ENCODE measurements at places on chromosomes 1 and 21.
A peak's percentile ranks its signal among the peaks of the same experiment; 100 is the strongest.

GRCh38 chr1:4755301-4755845 is 101.0 kb downstream of the AJAP1 start:
- no peak overlapping the region for H3K27ac ChIP-seq
- no peaks in the 10 kb centered on the region for H3K4me1 ChIP-seq
- no peak for DNase-seq
- no peaks in the 10 kb centered on the region for H3K27me3 ChIP-seq
- no peak overlapping the region for H3K4me3 ChIP-seq

DNA sequence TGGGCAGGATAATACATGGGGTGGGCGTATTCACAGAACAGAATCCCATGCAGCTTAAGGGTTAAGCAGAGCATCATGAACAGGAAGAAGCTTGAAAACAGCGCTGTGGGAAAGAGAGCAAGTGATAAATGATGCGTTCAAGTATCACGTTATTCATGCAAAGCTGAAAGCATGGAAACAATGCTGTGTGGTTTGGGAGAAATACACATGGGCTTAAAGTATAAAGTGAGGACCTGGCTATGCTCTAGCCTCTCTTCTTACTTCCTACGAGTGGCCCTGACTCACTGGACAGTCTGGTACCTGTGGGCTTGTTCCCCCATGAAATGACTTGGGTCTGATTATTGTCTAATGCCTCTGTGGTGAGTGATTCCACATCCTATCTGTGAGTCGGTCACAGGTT is 25.7 kb downstream of the TMPRSS2 start:
- no peaks in the 10 kb centered on the region for H3K36me3 ChIP-seq
- no peak overlapping the region for H3K27ac ChIP-seq
- H3K27me3 ChIP-seq: peaks cover 21% of the 10 kb centered on the region

DNA sequence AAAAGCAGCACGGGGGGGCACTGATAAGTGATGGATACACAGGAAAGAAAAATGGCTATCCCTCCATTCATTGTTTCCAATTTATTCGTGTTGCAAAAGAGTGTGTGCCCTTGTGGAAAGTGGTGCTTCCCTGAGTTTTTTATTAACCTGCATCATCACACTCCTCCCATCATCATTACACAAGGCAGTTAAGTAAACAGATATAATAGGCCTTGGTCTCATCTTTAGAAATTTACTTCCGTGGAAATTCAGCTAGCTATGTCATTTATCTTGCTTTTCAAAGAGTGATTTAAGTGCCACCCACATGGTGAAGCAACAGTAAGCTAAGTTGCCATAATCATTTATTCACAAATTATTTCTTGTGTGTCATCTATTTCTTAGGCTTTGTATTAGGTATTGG is 473.3 kb downstream of the NEGR1 start:
- no peak overlapping the region for H3K4me3 ChIP-seq
- no peak for DNase-seq
- no peaks in the 10 kb centered on the region for H3K4me1 ChIP-seq
- H3K36me3 ChIP-seq: no peaks in the 10 kb centered on the region
- no peak overlapping the region for H3K27ac ChIP-seq
- no peaks in the 10 kb centered on the region for H3K27me3 ChIP-seq

- H3K27me3 ChIP-seq: no peaks in the 10 kb centered on the region
- H3K27ac ChIP-seq: peak overlapping the region; percentile 38
- peaks cover 32% of the 10 kb centered on the region for H3K4me1 ChIP-seq
Observed at GRCh38 chr1:198162091-198162767, 5.4 kb downstream of the NEK7 start.

GRCh38 chr1:11455967-11456570 is 22.9 kb upstream of the DISP3 start:
- no peaks in the 10 kb centered on the region for H3K4me1 ChIP-seq
- H3K4me3 ChIP-seq: no peak overlapping the region
- no peaks in the 10 kb centered on the region for H3K36me3 ChIP-seq
- H3K27ac ChIP-seq: no peak overlapping the region
- H3K27me3 ChIP-seq: peaks cover 94% of the 10 kb centered on the region

DNA sequence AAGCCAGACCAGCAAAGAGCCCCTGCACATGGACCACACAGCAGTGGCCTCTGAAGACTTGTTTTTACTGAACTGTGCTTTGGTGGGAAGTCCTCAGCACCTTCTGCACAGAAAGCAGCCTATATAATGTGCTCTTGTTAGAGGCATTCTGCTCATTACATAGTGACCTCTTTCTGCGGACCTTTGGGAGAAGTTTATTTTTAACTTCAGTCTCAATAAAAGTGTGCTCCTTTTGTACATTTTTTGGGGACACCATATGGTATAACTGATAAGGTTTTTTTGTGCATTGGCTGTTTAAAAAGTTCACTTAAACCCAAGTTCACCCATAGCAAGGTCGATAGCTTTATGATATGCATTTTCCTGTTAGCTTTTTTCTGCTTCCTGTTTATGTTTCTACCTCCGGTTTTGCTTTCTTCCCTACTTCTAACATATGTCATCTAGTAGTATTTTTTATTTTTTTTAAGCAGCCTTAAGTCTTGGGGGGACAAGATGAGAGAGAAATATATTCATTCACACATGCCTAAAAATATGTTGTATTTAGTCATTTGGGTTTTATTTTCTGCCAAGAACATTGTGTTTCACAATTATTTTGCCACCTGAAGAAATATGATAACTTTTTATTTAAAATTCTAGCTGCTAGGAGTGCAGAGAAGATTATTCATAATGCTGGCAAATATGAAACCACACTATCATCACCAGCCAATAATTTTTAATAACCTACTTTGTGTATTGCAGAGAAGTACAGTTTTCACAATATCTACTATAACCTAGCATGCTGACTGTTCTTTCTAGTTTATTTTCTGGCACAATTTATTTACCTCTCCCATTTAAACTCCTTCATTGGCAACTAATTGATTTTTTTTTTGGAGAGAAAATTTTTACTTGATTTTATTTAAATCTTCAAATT is 22.9 kb upstream of the SLC19A2 start:
- H3K4me3 ChIP-seq: peak overlapping the region; percentile 11
- no peaks in the 10 kb centered on the region for H3K27me3 ChIP-seq
- H3K4me1 ChIP-seq: no peaks in the 10 kb centered on the region

DNA sequence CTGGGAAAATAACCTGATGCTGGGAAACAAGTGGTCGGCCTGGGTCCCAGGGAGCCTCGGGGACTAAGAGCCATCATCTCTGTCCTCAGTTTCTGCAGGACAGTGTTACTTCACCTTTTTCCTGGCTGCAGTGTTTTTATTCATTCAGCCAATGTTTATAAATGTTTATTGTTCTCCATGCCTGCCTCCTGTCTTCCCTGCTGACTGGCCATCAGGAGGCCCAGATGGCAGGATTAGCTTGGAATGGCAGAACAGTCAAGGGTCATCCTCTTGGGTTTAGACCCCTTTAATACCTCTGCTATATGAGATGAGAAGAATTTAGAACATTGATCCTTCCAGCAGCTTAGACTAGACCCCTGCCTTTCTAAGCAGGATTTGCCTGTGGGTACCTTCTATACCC is 13.3 kb downstream of the MAPKAPK2 start:
- H3K27me3 ChIP-seq: no peaks in the 10 kb centered on the region
- no peak overlapping the region for H3K27ac ChIP-seq
- DNase-seq: no peak
- H3K36me3 ChIP-seq: peaks cover 37% of the 10 kb centered on the region
- no peak overlapping the region for H3K4me3 ChIP-seq

DNA sequence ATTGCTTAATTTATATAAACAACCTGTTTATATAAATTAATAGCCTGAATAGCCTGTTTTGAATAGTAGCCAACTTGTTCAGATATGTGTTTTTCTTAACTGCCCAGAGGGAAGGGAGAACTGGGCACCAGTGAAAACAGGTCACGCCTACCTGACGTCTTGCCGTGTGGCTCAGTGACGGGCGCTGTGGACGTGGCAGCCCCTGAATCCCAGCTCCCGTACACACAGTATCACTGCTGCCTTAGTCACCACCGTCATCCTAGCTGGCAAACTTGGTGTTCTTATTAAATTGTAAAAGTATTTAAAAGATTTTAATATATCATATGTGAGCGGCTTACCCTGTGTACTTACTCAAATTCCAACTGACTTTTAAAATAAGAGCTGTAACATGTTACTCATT is 35.4 kb upstream of the TRAPPC10 start:
- peaks cover 56% of the 10 kb centered on the region for H3K36me3 ChIP-seq
- no peaks in the 10 kb centered on the region for H3K27me3 ChIP-seq
- DNase-seq: no peak
- H3K4me1 ChIP-seq: peaks cover 14% of the 10 kb centered on the region
- no peak overlapping the region for H3K27ac ChIP-seq

DNA sequence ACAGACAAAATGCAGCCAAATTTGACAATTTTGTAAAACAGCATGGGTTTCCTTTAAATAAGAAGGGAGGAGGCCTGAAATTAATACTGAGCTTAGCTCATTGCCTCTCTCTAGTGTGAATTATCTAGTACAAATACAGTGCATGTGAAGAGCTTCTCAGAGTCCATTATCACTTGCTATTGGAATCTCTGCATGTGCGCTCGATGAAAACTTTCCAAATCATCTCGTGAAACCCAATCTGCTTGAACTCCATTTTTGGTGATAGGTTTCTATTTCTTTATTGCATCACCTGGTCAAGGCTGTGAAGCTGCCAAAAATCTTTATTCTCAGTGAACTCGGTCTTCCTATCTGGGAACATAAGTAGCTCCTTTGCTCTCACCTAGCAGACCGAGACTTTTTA is 49.5 kb upstream of the LYPLAL1 start:
- H3K4me1 ChIP-seq: no peaks in the 10 kb centered on the region
- no peak for DNase-seq
- H3K27me3 ChIP-seq: no peaks in the 10 kb centered on the region
- H3K27ac ChIP-seq: no peak overlapping the region

DNA sequence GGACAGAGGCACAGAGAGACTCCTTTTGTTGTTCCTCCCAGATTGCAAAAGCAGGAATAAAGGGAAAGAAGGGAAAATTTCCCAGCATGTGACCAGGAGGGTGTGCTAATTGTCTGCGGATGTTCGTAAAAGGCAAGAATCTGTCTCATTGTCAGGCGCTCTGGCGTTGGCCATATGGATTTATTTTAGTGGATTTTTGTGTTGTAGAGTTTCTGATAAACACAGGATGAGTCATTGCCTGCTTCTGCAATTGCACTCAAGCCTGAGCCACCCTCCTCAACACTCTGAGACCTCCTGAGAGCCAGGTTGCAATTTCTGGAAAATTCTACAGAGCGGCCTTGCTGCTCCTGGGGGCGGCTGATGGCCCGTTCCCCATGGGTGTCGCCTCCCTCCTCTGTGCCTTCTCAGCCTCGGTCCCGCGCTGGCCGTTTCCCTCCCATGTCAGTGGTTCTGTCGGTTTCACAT is 227.7 kb downstream of the KAZN start:
- no peak for DNase-seq
- H3K36me3 ChIP-seq: no peaks in the 10 kb centered on the region
- H3K27me3 ChIP-seq: no peaks in the 10 kb centered on the region

GRCh38 chr1:84973498-84974334 is 23.2 kb downstream of the MCOLN2 start:
- no peaks in the 10 kb centered on the region for H3K4me1 ChIP-seq
- H3K4me3 ChIP-seq: no peak overlapping the region
- no peak overlapping the region for H3K27ac ChIP-seq
- H3K27me3 ChIP-seq: no peaks in the 10 kb centered on the region
- DNase-seq: no peak
- no peaks in the 10 kb centered on the region for H3K36me3 ChIP-seq

- DNase-seq: no peak
- H3K36me3 ChIP-seq: no peaks in the 10 kb centered on the region
Observed at GRCh38 chr21:42122398-42122797, 51.3 kb downstream of the UMODL1 start.

DNA sequence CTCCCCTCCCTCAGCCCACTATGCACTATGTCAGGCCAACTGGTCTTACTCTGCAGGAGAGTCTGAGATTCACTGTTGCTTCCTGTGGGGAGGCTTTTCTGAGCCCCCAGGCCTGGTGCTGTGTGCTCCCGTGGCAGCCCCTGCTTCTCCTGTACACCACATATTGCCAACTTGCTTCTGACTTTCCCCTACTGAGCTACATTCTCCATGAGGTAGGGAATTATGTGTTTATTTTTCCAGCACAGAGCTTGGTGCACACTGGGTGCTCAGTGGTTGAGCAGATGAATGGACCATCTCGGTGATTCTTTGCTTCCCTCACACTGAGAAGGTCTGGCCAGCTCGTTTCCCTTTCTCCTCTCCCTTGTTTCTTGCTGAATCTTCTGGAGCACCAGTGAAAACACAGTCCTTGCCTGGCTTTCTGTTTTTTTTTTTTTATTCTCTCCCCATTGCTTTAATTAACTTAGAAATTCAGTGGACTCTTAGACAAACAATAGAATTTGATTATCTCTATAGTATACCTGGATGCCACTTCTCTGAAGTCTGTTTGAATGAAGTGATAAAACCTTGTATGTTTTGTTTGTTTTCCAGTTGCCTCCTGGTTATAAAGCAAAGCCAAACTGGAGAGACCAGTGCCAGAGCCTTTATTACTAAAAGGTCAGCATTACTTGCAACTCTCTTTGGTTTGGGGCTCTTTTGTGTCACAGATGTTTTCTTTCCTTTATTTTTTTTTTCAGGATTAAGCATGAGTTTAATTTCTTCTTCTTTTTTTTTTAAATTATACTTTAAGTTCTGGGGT is 50.3 kb upstream of the CNIH3 start:
- H3K36me3 ChIP-seq: no peaks in the 10 kb centered on the region
- H3K27me3 ChIP-seq: peaks cover under 1% of the 10 kb centered on the region
- H3K4me1 ChIP-seq: no peaks in the 10 kb centered on the region
- no peak overlapping the region for H3K4me3 ChIP-seq
- DNase-seq: no peak

DNA sequence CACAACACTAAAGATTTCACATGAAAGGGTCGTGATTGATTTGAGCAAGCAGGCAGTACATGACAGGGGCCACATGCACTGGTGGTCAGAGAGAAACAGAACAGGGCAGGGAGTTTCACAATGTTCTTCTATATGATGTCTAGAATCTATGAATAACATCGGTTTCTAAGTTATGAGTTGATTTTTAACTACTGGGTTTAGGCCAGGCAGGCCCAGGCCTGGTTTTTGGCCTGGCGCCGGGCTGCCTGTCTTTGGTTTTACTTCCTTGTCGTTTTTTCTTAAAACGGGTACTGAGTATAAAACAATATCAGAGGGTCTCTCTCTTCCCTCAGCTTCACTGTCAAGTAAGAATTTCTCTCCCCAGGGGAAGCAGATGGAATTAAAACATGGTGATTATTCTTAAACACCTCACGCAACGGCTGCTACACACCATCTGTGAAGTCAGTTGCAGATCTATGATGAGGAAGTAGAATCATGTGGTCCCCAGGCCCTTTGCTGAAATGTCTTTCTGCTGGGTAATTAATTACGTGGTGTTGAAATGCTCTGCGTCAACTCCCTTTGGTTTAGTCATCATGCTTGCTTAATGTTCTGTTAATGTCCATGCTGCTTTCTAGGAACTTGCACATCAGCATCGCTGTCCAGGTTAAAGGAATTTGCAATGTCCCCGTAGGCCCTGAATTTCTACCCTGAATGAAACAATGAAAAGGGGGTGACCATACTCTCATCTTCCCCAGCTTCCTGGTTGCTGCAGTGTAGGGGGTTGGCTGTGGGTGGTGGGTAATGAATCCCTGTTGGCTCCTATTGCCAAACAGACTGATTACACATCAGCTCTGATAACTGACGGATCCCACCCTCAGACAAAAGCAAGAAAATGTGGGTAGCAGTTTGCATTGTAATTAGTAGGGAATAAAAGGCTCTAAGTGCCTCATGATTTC is 70.3 kb downstream of the SERINC2 start:
- peak overlapping the region; percentile 47 for H3K27ac ChIP-seq
- peaks cover 6% of the 10 kb centered on the region for H3K27me3 ChIP-seq
- no peaks in the 10 kb centered on the region for H3K36me3 ChIP-seq
- no peak for DNase-seq
- H3K4me3 ChIP-seq: no peak overlapping the region

GRCh38 chr1:199132006-199132405 is 493.2 kb downstream of the PTPRC start:
- no peak for DNase-seq
- no peak overlapping the region for H3K27ac ChIP-seq
- no peaks in the 10 kb centered on the region for H3K36me3 ChIP-seq
- no peak overlapping the region for H3K4me3 ChIP-seq
- no peaks in the 10 kb centered on the region for H3K4me1 ChIP-seq
- H3K27me3 ChIP-seq: no peaks in the 10 kb centered on the region

All from K562 (cell line).